Lower lobe of right lung (tissue), 2 donors: ENCODE measurements at places on chromosomes 12 and 14.

- H3K27ac ChIP-seq = no peak overlapping the region
- H3K27me3 ChIP-seq = peaks cover 6% of the 10 kb centered on the region
- H3K36me3 ChIP-seq = no peaks in the 10 kb centered on the region
- DNase-seq = no peak
These were observed 564.8 kb downstream of the VRK1 start for GRCh38 chr14:97361958-97362357.

GRCh38 chr14:58677517-58677916 lies 39.8 kb downstream of the DACT1 start:
- no peaks in the 10 kb centered on the region for H3K4me1 ChIP-seq
- no peak overlapping the region for H3K27ac ChIP-seq
- H3K36me3 ChIP-seq = no peaks in the 10 kb centered on the region
- H3K27me3 ChIP-seq = no peaks in the 10 kb centered on the region

- H3K36me3 ChIP-seq = peaks cover 2% of the 10 kb centered on the region
- H3K27me3 ChIP-seq = no peaks in the 10 kb centered on the region
These were observed 194.8 kb downstream of the SLC41A2 start for GRCh38 chr12:104763168-104763805.

DNA sequence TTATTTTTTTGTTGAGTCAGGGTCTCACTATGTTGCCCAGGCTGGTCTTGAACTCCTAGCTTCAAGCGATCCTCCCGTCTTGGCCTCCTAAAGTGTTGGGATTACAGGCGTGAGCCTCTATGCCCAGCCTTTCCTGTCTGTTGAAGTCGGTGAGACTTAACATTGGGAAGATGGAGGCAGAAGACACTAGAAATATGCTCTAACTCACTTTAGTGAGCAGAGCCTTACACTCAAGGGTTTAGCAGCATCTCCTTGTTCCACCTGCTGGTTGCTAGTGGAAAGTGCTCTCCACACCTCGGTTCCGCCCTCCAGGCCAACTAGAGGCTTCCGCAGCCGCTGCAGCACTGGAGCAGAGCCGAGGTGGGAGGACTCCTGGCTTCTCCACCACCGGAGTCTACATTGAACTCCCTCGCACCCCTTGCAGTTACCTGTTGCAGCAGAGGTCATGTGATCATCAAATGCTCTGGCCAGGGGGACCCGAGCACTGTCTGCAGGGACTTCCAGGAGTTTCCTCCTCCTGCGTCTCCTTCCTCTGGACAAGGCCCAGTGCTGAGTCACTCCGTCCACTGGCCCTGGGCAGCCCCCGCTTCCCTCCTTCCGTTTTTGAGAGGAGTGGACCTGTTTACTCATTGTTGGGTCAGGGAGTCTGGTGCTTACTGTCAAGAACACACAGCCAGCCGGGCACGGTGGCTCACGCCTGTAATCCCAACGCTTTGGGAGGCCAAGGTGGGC lies 9.4 kb upstream of the HVCN1 start:
- peak overlapping the region; percentile 37 for H3K4me3 ChIP-seq
- H3K36me3 ChIP-seq = no peaks in the 10 kb centered on the region
- DNase-seq = peak; percentile 83
- no peaks in the 10 kb centered on the region for H3K27me3 ChIP-seq

- peaks cover 96% of the 10 kb centered on the region for H3K36me3 ChIP-seq
- H3K27me3 ChIP-seq = no peaks in the 10 kb centered on the region
- no peaks in the 10 kb centered on the region for H3K4me1 ChIP-seq
- H3K27ac ChIP-seq = no peak overlapping the region
These were observed 70.0 kb upstream of the VPS33A start for GRCh38 chr12:122336015-122336946.

DNA sequence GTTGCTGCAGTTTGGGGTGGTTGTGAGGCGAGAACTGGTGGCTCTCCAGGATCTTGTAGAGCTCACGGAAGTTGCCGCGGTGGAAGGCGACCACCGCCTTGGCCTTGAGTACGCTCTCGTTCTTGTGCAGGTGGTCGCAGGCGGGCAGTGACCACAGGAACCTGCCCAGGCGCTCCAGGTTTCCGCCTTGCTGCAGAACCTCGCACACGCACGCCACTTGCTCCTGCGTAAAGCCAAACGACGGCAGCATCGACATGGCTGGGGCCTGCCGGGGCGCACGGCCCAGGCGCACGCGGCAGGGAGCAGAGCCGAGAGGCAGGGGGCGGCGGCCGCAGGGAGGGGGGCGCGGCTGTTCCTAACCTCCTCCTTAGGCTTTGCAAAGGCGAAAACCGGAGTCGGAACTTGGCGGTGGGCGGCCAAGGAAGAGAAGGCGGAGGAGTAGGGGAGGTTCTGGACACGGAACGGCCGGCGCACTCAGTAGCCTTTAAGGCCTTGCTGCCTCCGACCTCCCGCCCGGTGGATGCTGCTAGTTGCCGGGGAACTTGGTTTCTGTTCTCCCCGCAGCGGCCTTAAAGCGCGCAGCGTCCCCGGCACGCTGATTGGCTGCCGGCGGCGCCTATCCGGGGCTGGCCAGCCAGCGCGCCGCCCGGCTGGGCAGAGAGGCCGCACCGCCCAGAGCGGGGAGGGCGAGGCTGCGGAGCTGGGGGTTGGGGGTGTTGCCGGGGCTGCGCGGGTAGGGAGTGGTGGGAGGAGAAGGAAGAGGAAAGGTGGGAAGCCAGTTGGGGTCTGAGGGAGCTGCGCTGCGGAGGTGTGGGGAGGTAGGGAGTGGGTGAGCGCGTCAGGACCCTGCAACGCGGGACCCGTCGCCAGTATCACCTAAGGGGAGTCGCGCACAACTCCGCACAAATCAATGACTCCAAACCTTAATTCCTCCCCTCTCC lies at the start of gene SIX1:
Gene SIX1 (minus strand): TSS at position 544 of the 941 bp plus-strand sequence. CDS start 288 bp downstream, at position 256.
- peaks cover 56% of the 10 kb centered on the region for H3K4me1 ChIP-seq
- peaks cover 99% of the 10 kb centered on the region for H3K27me3 ChIP-seq
- H3K4me3 ChIP-seq = peak within 1 kb of the TSS; percentile 54
- H3K27ac ChIP-seq = no peak within 1 kb of the TSS
- no peaks in the 10 kb centered on the region for H3K36me3 ChIP-seq
- peak; percentile 76 for DNase-seq

DNA sequence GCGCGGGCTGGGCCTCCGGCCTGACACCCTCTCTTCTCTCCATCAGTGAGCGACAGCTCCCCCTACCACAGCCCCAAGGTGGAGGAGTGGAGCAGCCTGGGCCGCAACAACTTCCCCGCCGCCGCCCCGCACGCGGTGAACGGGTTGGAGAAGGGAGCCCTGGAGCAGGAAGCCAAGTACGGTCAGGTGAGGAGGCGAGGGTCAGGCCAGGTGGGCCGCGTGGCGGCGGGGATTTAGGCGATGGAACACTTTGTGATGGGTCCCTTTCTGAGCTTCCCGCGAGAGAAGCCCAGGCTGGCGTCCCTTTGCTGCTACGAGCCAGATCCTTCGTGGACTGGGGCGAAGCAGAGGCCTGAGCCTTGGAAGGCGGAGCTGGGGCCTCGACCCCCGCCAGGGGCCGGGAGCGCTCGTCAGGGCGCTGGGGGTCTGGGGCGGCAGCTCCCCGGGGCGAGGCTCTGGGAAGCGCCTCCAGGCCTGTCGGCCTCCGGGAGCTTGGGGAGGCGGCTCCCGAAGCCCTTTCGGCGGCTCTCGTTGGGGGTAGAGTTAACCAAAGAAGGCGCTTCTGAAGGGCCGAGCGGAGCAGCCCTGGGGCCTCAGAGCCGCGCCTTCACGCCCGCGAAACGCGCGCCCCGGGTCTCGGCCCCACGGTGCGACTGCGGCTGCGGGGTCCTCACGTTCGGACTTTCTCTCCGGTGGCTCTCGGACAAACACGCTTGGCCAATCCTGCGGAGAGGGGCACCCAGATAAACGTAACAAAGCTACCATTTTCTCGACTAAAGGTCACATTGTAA lies 5.0 kb downstream of the PAX9 start:
- H3K4me3 ChIP-seq = no peak overlapping the region
- no peaks in the 10 kb centered on the region for H3K36me3 ChIP-seq
- no peak for DNase-seq
- no peak overlapping the region for H3K27ac ChIP-seq
- H3K27me3 ChIP-seq = peaks cover 90% of the 10 kb centered on the region

DNA sequence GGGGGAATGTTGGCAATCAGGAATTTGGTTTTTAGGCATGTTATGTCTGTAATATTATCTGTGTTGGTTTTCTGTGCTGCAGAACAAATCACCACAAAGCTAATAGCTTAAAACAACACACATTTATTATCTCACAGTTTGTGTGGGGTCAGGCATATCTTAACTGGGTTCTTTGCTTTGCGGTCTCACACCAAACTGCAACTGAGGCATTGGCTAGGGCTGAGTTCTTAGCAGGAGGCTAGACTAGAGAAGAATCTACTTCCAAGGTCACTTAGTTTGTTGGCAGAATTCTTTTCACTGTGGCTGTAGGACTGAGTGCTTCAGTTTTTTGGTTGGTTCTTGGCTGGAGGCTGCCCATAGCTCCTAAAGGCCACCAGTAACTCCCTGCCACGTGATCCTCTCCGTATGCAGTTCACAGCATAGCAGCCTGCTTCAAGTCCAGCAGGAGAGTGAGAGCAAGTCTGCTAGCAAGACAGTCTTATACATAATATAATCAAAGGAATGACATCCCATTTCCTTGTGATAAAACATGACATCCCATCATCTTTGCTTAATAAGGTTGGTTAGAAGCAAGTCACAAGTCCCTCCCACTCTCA lies 21.6 kb downstream of the ATF1 start:
- H3K27me3 ChIP-seq = no peaks in the 10 kb centered on the region
- no peak overlapping the region for H3K4me3 ChIP-seq
- H3K27ac ChIP-seq = peak overlapping the region; percentile 0
- peaks cover 13% of the 10 kb centered on the region for H3K4me1 ChIP-seq

GRCh38 chr12:132506328-132507160 lies 16.6 kb downstream of the FBRSL1 start:
- peaks cover 26% of the 10 kb centered on the region for H3K36me3 ChIP-seq
- DNase-seq = peak; percentile 84
- H3K27ac ChIP-seq = peak overlapping the region; percentile 51
- H3K4me1 ChIP-seq = peaks cover 55% of the 10 kb centered on the region

DNA sequence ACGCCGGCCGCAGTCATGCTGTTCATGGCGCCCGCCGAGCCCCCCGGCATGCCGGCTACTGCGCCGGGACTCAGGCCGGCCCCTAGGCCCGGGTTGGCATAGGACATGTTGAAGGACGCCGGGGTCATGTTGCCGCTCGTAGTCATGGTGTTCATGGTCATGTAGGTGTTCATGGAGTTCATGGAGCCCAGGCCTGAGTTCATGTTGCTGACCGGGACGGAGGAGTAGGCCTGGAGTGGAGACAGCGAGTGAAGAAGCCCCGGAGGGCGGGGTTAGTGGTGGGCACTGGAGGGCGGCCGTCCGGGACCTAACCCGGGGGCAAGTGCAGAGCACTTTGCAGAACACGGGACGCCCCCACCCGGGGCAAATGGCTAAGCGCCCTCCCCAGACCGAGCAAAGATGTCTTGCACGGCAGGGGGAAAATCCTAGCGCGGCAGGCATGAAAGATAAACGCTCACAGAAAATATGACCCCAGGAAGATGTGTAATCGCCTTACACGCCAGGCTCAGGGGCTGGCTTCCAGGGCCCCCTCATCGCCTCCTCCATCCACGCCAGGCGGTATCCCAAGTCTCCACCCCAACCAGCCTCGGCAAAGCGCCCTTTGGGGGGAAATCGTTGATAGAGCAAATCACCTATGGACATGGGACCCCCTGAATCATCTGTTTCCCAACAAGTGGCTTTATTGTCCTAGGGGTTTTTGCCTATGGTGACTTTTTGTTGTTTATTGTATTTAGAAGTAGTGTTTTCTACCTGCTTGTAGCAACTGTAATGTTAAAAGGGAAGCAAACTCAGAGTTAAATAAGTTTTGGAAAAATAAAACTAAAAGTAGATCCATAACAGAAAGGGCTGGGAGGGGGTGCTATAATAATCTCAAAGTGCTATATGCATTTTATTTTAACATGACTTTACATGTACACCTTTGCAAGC lies 2.3 kb downstream of the FOXA1 start:
- H3K27ac ChIP-seq = peak overlapping the region; percentile 82
- H3K36me3 ChIP-seq = no peaks in the 10 kb centered on the region
- peaks cover 22% of the 10 kb centered on the region for H3K4me1 ChIP-seq
- peaks cover 92% of the 10 kb centered on the region for H3K27me3 ChIP-seq

DNA sequence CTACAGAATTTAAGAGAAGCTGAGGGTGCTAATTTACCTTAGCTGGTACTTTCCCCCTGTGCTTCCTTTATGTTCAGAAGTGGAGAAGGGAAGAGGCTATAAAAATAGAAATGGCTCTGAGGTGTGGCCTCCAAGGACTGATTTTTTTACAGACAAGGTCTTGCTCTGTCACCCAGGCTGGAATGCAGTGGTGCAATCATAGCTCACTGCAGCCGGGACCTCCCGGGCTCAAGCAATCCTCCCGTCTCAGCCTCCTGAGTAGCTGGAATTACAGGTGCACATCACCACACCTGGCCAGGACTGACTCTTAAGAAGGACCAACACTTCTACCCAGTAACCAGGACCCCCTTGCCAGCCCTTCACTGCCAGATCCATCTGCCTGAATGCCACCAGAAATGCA lies 23.9 kb upstream of the NAP1L1 start:
- no peaks in the 10 kb centered on the region for H3K4me1 ChIP-seq
- H3K27ac ChIP-seq = no peak overlapping the region
- no peaks in the 10 kb centered on the region for H3K27me3 ChIP-seq
- H3K4me3 ChIP-seq = no peak overlapping the region
